ENCODE measurements at places on chromosomes 6 and 20. TPM values are rescaled to one million over a fixed set of nuclear protein-coding genes. Genes with fewer than 3 reads are reported as not detected.

The ADGRG6 gene
- 26.1 TPM for total RNA-seq

The TSBP1 gene
- not detected for total RNA-seq

The C6orf132 gene
- under 0.01 TPM for total RNA-seq

The TSPO2 gene
- total RNA-seq: 1.0 TPM

The SLC32A1 gene
- not detected for total RNA-seq

The NOTCH4 gene
- 9.9 TPM for total RNA-seq

The L3MBTL1 gene
- 7.8 TPM for total RNA-seq

The TMEM74B gene
- total RNA-seq: 1.6 TPM

The DUSP15 gene
- total RNA-seq: 2.1 TPM

The RSPH4A gene
- 0.52 TPM for total RNA-seq

The SLC12A5 gene
- not detected for total RNA-seq

The TRIM31 gene
- not detected for total RNA-seq

The PBOV1 gene
- total RNA-seq: not detected

The MDFI gene
- total RNA-seq: 37.1 TPM

The CFB gene
- 3.7 TPM for total RNA-seq

The DYNLT2 gene
- 0.52 TPM for total RNA-seq

Measured in skeletal muscle tissue (tissue), 5 donors.